Mammary epithelial cell (primary cell): ENCODE measurements at places on chromosomes 5 and 9. TPM values are rescaled to one million over a fixed set of nuclear protein-coding genes. Genes with fewer than 3 reads are reported as not detected.

- DNase-seq: no peak
Observed at GRCh38 chr5:159619826-159620225, 289.5 kb upstream of the IL12B start.

DNA sequence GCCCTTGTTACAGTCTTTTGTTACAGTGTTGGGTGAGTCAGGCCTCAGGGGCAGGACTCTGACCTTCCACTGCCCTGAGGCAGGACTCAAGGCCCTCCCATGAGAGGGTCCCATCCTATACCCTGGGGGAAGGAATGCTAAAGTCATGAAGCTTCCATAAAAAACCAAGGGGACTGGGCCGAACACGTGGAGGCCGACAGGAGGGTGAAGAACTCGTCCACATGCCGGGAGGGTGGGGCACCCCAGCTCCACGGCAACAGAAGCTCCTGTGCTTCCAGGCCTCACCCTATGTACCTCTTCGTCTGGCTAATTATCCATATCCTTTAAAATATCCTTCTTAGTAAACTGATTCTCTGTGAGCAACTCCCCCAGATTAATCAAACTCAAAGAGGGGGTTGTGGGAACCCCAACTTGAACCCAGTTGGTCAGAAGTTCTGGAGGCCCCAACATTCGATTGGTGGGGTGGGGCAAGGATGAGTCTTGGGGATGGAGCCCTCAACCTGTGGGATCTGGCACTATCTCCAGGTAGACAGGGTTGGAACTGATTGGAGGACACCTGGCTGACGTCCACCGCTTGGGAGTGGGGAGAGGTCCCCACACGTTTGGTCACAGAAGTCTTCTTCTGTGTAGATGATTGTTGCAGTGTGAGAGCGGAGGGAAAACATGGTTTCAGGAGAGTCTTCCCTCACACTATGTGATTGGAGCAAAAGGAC is 19.1 kb downstream of the MGAT1 start:
- DNase-seq: no peak

- DNase-seq: no peak
Observed at GRCh38 chr9:123550012-123550411, 194.0 kb downstream of the CRB2 start.

DNA sequence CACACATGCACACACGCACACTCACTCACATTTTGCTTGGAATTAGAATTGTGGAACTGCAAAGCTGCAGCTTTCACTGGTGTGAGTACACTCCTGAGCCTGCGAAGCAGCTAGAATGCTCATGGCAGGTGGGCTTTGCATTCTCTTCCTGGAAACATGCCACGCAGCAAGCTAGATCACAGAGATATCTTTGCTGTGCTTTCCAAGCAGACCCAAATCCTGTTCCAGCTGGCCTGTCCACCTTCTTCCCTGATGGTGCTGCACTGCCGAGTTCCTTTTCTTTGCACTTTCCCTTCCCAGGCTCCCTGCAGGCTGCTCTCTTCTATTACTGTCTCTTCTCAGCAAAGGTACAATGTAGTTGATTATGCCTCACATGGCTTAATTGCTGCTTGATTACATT is 92.7 kb upstream of the CKMT2 start:
- no peak for DNase-seq

- no peak for DNase-seq
Observed at GRCh38 chr9:90057361-90057760, 452.5 kb downstream of the GADD45G start.

The MEIKIN gene
- polyA plus RNA-seq: not detected

DNA sequence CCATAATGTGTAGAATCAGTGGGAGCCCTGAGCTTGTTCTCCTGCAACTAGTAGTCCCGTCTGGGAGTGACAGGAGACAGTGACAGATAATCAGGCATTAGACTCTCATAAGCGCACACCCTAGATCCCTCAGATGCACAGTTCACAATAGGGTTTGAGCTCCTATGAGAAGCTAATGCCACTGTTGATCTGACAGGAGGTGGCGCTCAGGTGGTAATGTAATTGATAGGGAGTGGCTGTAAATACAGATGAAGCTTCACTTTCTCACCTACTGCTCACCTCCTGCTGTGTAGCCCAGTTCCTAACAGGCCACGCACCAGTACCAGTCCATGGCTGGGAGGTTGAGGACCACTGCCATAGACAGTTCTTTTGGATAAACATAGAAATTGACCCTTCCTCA is 188.7 kb downstream of the ROR2 start:
- DNase-seq: no peak

- DNase-seq: peak; percentile 49
Observed at GRCh38 chr5:135426102-135427082, 20.8 kb downstream of the DCANP1 start.

DNA sequence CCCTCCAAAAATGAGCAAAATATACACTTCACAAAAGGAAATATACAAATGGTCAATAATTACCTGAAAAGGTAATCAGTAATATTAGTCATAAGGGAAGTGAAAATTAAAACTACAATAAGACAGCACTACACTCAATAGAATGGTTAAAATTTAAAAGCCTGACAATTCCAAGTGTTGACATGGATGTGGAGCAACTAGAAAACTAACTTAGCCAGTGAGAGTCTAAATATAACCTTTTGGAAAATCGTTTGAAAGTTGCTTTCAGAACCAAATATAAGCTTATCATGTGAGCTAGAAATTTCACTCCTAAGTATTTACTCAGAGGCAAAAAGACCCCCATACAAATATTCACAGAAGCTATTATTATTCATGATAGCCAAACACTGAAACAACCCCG is 105.1 kb upstream of the MVB12B start:
- no peak for DNase-seq

- no peak for DNase-seq
Observed at GRCh38 chr9:112605518-112605917, 112.4 kb downstream of the INIP start.

- DNase-seq: no peak
Observed at GRCh38 chr5:68314465-68314864, 98.9 kb downstream of the PIK3R1 start.

DNA sequence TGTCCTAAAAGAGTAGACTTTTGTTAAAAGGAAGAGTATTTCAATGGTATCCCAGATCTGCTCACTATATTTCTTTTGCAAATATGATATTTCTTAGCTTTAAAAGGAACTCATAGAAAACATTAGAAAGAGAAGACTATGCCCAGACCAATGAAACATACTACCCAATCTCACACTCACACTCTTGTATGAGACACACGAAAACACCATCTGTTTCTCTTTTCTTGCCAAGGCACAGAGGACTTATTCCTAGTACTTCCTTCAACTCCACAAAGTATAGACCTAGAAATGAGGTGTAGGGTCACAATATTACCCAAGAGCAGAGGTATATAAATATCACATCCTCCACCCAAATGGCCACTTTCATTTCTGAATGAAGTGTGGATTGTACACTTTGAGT is 292.4 kb upstream of the ACO1 start:
- no peak for DNase-seq

DNA sequence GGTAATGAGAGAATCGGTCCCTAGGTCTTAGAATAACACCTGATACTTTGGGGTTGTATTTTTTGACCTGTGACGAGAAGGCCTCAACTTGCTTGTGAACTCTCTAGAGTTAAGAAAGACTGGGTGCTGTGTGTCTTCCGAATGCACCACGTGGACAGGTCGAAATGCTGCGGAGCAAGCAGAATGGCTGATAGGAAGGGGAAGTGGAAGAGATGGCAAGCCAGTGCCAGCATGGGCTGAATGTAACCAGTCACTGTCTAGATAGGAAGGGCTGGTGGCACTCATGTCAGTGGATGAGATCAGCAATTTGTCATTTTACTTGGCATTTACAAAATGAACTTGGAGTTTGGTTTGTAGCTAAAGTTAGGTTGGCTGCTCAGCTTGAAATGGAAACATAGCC is 5.6 kb downstream of the OTULINL start:
- no peak for DNase-seq

- DNase-seq: no peak
Observed at GRCh38 chr5:78587081-78587774, 61.3 kb downstream of the LHFPL2 start.

DNA sequence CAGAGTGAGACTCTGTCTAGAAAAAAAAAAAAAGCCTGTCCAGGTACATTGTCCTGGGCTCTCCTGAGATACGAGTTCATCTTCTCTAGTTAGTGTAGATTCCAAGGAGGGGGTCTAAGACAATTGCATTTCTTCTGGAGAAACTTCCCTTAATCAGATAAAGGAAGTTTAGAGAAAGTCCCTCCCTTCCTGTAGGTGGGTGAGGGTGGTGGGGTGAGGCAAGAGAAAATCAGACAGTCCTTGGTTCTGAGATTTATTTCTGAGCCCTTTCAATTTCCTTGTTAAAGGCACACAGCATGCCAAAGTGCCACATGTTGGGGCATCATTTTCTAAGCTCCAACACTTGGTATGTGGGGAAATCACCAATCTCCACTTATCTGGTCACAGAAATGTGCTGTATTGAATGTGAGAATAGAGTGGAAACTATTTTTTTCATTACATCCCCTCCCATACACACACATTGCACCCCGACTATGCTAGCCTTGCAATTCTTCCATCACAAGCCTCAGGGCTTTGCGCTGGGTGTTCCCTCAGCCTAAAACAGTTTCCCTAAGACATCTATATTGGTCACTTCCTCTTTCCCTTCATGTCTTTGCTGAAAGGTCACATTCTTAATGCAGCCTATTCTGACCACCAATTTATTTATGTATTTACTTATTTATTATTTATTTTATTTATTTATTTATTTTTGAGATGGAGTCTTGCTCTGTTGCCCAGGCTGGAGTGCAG is 5.1 kb upstream of the TUT7 start:
- no peak for DNase-seq

The S100Z gene
- polyA plus RNA-seq: not detected

GRCh38 chr5:132017316-132017715 is 5.9 kb upstream of the ACSL6 start:
- no peak for DNase-seq

DNA sequence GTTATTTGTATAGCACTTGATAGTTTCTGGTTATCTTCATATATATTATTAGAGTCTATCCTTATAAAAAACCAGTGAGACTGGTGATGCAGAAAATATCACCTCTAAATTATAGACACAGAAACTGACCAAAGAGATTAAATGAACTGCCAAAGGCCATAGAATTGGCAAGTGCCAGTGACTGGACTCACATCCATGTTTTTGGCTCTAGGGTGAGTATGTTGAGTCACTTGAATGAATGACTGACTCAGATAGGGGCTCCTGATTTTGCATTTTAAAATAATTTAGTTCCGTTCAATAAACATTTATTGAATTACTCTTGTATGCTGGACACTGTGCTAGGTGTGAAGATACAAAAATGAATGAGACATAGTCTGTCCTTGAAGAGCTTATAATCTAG is 70.7 kb downstream of the NR2F1 start:
- DNase-seq: no peak

GRCh38 chr5:90855296-90856010 is 296.9 kb downstream of the ADGRV1 start:
- no peak for DNase-seq

- DNase-seq: peak; percentile 53
Observed at GRCh38 chr9:99030092-99030511, 74.8 kb upstream of the TGFBR1 start.

GRCh38 chr5:126309860-126310259 is 113.3 kb upstream of the GRAMD2B start:
- DNase-seq: peak; percentile 6

GRCh38 chr9:71772726-71773125 is 4.4 kb upstream of the CEMIP2 start:
- DNase-seq: no peak

DNA sequence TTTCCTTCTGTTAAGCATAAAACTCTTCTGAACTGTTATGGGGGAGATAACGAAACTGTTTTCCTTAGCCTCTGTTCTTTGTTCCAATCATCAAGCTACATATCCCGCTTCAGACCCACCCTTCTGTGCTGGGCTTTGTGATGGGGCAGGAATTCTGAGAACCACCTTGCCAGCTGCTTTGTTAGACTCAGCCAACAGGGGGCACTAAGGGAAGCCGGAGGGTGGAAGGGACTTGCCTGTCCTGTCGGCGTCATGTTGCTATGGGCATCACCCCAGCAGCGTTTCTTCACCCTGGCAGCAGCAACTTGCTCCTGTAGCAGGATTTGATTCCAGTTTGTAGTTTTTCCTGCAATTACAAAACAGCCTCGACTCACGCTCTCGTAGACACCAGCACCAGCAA is 169.1 kb downstream of the CAAP1 start:
- DNase-seq: peak; percentile 31

- DNase-seq: no peak
Observed at GRCh38 chr5:80796846-80797245, 142.1 kb upstream of the DHFR start.
